B cell (primary cell): ENCODE measurements at places on chromosomes 5 and 9. TPM values are rescaled to one million over a fixed set of nuclear protein-coding genes. Genes with fewer than 3 reads are reported as not detected.

DNA sequence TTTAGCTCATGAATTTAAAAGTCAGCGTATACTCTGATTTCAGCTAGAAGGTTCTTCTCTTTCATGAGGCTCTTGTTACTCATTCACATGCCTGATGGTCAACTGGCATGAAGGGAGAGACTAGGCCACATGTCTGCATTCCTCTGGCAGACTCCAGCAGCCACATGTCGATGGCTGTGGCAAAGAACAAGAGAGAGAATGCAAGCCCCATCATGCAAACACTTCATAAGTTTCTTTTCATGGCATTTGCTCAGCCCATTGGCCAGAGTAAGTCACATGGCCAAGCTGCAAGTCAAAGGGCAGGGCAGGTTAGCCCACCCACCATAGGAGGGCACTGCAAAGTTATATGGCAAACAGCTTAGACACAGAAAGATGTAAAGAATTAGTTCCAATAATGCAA is 5.4 kb downstream of the KCNV2 start:
- no peak for DNase-seq

GRCh38 chr5:175597718-175598117 is 60.2 kb upstream of the HRH2 start:
- DNase-seq, result no peak

- no peak for DNase-seq
Observed at GRCh38 chr5:141701360-141702119, 19.5 kb upstream of the ARAP3 start.

- no peak for DNase-seq
Observed at GRCh38 chr5:128376577-128376976, 161.5 kb downstream of the FBN2 start.

DNA sequence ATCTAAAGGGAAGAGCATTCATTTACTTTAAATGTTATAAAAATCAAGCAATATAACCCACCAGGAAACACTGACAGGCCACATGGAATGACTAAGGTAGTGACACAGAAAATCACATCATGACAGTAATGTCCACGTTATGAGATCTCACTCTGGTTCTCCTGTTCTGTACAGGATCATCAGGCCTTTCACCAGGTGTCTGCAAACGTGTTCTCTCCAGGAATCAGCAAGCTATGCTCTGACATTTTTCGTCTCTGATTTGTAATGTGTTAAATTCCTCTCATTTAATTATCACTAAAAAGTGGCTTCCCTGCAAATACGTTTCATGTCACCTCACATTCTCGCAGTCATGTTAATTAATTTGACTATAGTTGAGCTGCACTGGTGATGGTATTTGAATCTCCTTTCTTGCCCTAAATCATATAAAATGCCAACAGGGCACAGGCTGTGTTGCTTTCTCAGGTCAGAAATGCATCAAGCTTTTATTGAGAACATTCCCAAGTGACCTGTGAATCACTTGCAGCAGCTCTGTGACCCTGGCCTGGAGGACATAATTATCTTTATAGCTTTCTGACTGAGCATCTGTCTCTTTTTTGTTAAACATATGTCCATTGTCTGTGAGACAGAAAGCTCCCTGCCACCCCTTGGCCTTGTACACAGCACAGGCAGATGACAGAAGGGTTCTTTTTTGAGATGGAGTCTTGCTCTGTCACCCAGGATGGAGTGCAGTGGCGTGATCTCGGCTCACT is 196.2 kb downstream of the DIRAS2 start:
- DNase-seq, result no peak

Gene FRMD3
- 0.49 and 1.5 TPM in 2 replicates for total RNA-seq

Gene DOK3
- 113 and 115 TPM in 2 replicates for total RNA-seq

Gene FAM151B
- total RNA-seq, result 1.1 TPM in 1 of 2 replicates, not detected in the other

Gene ARL14EPL
- total RNA-seq, result 0.34 TPM in 1 of 2 replicates, not detected in the other
